ENCODE measurements at places on chromosomes 13 and 19.

- DNase-seq, result peak; percentile 84
Observed at GRCh38 chr19:41595258-41595889, 19.4 kb downstream of the CEACAM21 start.

GRCh38 chr13:71786875-71787274 lies 80.1 kb downstream of the DACH1 start:
- DNase-seq, result no peak

DNA sequence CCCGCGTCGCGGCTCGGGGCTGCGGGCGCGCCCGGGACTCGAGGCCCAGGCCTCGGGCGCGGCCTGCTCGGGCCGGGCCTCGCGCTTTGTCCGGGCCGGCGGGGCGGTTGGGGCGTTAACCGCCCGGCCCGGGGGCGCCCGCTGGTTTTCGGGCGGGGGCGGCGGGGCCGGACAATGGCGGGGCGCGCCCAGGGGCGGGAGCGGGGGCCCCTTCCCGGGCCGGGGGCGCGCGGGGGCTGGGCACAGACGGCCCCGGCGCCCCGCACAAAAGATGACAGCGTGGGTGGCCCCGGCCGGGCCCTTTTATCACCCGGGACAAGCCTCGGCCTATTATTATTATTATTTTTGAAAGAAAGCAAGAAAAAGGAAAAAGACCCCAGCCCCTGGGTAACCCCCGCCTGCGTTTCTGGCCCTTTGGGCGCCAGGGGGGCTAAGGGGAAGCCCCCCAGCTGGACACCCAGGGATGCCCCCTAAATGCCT lies 419 bp downstream of the KDM4B start:
- DNase-seq, result no peak

DNA sequence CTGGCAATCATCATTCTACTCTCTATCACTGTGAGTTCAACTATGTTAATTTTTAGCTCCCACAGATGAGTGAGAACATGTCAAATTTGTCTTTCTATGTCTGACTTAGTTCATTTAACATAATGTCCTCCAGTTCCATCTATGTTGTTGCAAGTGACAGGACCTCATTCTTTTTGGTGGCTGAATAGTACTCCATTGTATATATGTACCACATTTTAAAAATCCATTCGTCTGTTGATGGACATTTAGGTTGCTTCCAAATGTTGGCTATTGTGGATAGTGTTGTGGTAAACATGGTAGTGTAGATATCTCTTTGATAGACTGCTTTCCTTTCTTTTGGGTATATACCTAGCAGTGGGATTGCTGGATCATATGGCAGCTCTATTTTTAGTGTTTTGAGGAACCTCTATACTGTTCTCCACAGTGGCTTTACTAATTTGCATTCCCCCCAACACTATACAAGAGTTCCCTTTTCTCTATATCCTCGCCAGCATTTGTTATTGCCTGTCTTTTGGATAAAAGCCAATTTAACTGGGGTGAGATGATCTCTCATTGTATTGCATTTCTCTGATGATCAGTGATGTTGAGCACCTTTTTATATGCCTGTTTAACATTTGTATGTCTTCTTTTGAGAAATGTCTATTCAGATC lies 124.1 kb downstream of the PCCA start:
- DNase-seq, result no peak

- DNase-seq, result peak; percentile 12
Observed at GRCh38 chr13:98997738-98998641, 20.1 kb upstream of the DOCK9 start.

- no peak for DNase-seq
Observed at GRCh38 chr13:97417698-97418097, 16.3 kb upstream of the RAP2A start.

- DNase-seq, result no peak
Observed at GRCh38 chr13:109371066-109371465, 415.3 kb downstream of the IRS2 start.
